ENCODE measurements at places on chromosomes 1 and 21. TPM values are rescaled to one million over a fixed set of nuclear protein-coding genes. Genes with fewer than 3 reads are reported as not detected.

The AVPR1B gene
- polyA plus RNA-seq, result not detected

The ELAPOR1 gene
- 0.21 TPM for polyA plus RNA-seq

The BSND gene
- polyA plus RNA-seq, result not detected

The IFNLR1 gene
- 2.8 TPM for polyA plus RNA-seq

The MOV10 gene
- polyA plus RNA-seq, result 39.2 TPM

The MYOM3 gene
- 0.49 TPM for polyA plus RNA-seq

The CLCA1 gene
- 0.05 TPM for polyA plus RNA-seq

The EPHA10 gene
- polyA plus RNA-seq, result 0.01 TPM

DNA sequence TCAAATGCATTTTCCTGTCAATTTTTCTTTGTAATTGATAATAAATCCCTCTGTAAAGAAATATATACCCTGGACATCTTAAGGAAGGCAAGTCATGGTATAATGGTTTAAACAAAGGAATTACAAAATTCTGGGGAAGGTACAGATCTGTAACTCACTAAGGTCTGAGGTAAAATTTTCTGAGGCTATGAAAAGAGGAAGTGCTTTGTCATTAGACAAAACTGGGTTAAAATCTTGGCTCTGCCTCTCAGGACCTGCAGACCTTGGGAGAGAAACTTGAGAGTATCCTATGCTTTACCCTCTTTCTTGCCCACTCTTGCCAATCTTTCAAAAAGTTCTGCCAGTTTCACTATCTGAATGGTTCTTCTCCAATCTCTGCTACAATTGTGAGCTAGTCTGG, 26.8 kb upstream of the BEND5 start:
- H3K27ac ChIP-seq, result no peak overlapping the region
- no peak for DNase-seq
- no peaks in the 10 kb centered on the region for H3K4me1 ChIP-seq
- H3K36me3 ChIP-seq, result no peaks in the 10 kb centered on the region

DNA sequence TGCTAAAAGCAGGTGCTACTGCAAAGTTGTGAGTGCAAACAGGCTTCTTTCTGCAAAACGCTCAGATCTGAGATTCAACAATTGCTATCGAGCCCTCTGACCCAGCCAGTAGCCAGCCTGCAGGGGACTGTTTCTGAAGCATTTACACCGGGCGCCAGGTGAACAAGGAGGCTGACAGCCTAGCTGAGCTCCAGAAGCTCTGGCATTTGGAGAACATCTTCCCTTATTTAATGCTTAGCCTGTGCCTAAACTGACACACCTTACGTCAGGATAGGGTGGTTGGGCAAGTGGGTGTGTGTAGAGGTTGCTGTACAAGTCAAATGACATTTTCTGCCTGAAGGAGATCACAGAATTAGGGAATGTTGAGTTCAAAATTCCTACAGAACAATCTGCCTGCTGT, 15.8 kb upstream of the PLA2G2C start:
- H3K36me3 ChIP-seq, result no peaks in the 10 kb centered on the region
- peaks cover 6% of the 10 kb centered on the region for H3K4me1 ChIP-seq
- no peak for DNase-seq
- H3K4me3 ChIP-seq, result no peak overlapping the region

DNA sequence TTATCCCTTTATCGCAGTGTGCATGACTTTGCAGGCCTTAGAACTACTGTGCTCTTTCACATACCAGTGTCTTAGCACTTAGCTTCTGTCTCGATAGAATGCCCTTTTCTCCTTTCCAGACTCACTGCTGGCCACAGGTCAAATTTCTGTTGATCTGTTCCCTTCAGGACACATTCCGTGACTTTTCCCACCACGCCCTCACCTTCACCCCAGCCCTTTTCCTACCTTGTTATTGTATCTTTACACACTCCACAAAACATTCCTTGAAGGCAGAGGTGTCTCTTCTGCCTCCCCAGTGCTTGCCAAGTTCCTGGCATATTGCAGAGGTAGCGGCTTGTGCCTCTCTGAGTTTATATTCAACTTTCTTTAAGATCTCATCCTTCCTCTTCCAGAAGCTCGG, 3.7 kb upstream of the IGSF9 start:
- H3K27me3 ChIP-seq, result no peaks in the 10 kb centered on the region
- no peaks in the 10 kb centered on the region for H3K36me3 ChIP-seq
- no peak overlapping the region for H3K27ac ChIP-seq
- no peak for DNase-seq
- no peak overlapping the region for H3K4me3 ChIP-seq

GRCh38 chr1:91894036-91894761, 8.2 kb upstream of the TGFBR3 start:
- no peak overlapping the region for H3K4me3 ChIP-seq
- no peak overlapping the region for H3K27ac ChIP-seq
- DNase-seq, result no peak
- no peaks in the 10 kb centered on the region for H3K27me3 ChIP-seq

DNA sequence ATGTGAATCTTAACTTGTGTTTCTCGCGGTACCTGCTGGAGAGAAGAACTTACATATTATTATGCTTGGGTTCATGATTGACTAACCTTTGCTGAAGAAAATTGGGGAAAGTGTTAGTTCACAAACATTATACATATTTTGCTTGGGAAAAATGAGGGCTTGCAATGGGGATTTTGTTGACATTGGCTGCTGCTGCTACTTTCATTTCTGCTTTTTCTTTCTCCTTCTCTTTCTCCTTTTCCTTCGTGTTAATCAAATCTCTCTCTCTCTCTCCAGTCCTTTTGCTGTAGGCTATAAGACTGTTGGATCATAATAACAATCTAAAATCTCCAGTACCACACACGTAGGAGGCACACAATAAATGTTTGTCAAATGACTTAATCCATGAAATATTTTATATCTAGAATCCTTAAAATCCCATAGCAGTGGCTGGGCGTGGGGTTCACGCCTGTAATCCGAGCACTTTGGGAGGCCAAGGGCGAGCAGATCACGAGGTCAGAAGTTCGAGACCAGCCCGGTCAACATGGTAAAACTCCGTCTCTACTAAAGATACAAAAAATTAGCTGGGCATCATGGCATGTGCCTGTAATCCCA, 23.0 kb downstream of the IRF2BP2 start:
- peaks cover 28% of the 10 kb centered on the region for H3K4me1 ChIP-seq
- DNase-seq, result no peak
- H3K27me3 ChIP-seq, result no peaks in the 10 kb centered on the region
- no peak overlapping the region for H3K4me3 ChIP-seq
- H3K27ac ChIP-seq, result no peak overlapping the region

DNA sequence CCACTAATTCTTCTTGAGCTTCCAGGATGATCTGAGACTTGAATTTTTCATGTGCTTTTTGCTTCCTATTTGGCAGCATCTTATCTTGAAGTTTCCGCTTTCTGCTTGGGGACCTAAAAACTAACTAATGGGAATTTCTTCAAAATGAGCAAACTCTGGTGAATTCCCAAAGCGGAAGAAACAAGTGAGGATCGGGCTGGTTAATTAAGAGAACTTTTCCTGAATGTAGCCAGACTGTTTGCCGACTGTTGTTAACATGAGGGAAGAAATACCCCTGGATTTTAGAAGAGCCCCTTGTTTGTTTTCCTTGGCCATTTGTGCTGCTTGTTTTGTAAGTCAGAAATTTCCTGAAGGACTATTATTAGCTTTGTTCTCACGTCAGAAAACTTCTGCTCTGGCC, 6.1 kb upstream of the SELE start:
- no peak overlapping the region for H3K27ac ChIP-seq
- no peaks in the 10 kb centered on the region for H3K36me3 ChIP-seq

- no peak for DNase-seq
- H3K4me1 ChIP-seq, result peaks cover 63% of the 10 kb centered on the region
- H3K36me3 ChIP-seq, result no peaks in the 10 kb centered on the region
- H3K27ac ChIP-seq, result peak overlapping the region; percentile 92
- no peaks in the 10 kb centered on the region for H3K27me3 ChIP-seq
- H3K4me3 ChIP-seq, result no peak overlapping the region
These were observed 8.8 kb upstream of the GUCA2A start for GRCh38 chr1:42173155-42173933.

DNA sequence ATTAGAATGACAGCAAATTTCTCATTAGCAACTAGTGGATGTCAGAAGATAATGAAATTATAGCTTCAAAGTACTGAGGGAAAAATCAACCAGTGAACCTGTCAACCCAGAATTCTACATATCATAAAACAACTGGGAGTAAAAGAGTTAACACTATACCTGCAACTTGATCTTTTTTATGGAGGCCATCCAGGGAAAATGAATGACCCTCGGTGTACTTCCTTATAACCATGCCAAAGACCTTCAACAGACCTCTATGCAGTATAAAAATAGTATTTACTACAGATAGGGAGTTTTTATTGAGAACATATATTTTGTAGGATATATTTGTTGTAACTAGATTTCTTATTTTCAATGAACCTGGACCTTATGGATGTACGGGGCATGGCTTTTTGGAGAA, 392.5 kb upstream of the ZRANB2 start:
- H3K36me3 ChIP-seq, result no peaks in the 10 kb centered on the region
- no peaks in the 10 kb centered on the region for H3K4me1 ChIP-seq
- no peak for DNase-seq
- H3K4me3 ChIP-seq, result no peak overlapping the region
- H3K27ac ChIP-seq, result no peak overlapping the region

GRCh38 chr1:56788102-56788501, 31.1 kb downstream of the FYB2 start:
- DNase-seq, result no peak
- H3K4me1 ChIP-seq, result no peaks in the 10 kb centered on the region
- no peak overlapping the region for H3K27ac ChIP-seq
- H3K27me3 ChIP-seq, result no peaks in the 10 kb centered on the region
- no peak overlapping the region for H3K4me3 ChIP-seq
- H3K36me3 ChIP-seq, result no peaks in the 10 kb centered on the region

DNA sequence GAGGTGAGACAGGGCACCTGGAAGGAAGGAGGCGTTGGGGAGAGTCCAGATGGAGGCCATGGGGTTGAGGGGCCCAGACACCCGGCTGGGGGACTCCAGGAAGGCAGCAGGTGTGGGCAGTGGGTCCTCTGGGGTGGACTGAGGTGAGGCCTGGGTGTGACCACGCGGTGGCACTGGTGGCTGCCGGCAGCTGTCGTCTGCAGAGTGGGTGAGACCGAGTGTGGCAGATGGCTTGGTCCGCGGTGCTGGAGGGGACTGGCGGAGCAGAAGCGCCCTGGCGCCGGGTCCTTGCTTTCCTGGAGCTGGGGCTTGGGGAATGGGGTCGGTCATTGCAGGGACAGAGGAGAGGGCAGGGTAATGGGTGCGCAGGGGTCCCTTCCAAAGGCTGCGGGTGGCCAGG, 12.5 kb downstream of the AGRN start:
- no peak for DNase-seq
- no peaks in the 10 kb centered on the region for H3K27me3 ChIP-seq
- H3K4me1 ChIP-seq, result peaks cover 6% of the 10 kb centered on the region

DNA sequence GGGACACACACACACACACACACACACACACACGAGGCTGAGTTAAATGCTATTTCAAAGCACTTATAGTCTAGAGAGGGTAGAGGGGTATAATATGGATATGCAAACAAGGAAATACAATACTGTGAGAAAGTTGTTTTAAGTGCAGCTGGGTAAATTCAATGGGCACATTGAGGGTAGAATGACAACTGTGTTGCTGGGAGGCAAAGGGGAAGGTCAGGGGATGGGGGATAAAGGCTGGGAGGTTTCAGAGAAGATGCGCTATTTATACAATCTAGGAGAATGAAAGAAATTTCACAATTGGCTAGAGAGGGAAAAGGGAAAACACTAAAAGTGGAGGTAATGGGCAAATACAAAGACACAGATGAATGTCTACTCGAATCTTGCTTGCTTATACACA, 19.4 kb downstream of the EXTL2 start:
- no peaks in the 10 kb centered on the region for H3K4me1 ChIP-seq
- no peak overlapping the region for H3K4me3 ChIP-seq
- H3K27ac ChIP-seq, result no peak overlapping the region
- no peaks in the 10 kb centered on the region for H3K27me3 ChIP-seq

GRCh38 chr1:232987046-232987773, 36.8 kb downstream of the NTPCR start:
- H3K27ac ChIP-seq, result no peak overlapping the region
- H3K4me3 ChIP-seq, result no peak overlapping the region
- no peaks in the 10 kb centered on the region for H3K27me3 ChIP-seq
- H3K4me1 ChIP-seq, result peaks cover 13% of the 10 kb centered on the region

DNA sequence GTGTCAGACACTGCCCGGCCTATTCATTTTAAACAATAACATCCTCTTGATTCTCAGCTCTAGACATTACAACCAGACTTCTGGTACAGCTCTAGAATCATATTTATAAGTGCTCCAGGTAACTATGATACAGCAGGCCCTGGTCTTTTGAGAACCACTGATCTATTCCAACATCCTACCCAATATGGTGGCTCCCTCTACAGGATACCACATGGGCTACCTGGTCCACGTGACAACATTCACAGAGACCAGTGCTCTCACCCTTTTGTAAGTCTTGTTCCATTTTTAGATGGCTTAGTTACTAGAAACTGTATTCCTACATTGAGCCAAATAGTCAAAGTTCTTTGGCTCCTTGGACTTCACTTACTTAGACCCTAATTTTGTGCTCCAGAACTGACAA, 102.9 kb downstream of the PTPN14 start:
- H3K36me3 ChIP-seq, result peaks cover 6% of the 10 kb centered on the region
- DNase-seq, result no peak
- peak overlapping the region; percentile 95 for H3K27ac ChIP-seq
- no peaks in the 10 kb centered on the region for H3K27me3 ChIP-seq
- H3K4me3 ChIP-seq, result no peak overlapping the region
- peaks cover 67% of the 10 kb centered on the region for H3K4me1 ChIP-seq

GRCh38 chr1:43066578-43066977, 105.5 kb downstream of the EBNA1BP2 start:
- no peak overlapping the region for H3K4me3 ChIP-seq
- no peak overlapping the region for H3K27ac ChIP-seq
- no peak for DNase-seq
- H3K27me3 ChIP-seq, result no peaks in the 10 kb centered on the region

DNA sequence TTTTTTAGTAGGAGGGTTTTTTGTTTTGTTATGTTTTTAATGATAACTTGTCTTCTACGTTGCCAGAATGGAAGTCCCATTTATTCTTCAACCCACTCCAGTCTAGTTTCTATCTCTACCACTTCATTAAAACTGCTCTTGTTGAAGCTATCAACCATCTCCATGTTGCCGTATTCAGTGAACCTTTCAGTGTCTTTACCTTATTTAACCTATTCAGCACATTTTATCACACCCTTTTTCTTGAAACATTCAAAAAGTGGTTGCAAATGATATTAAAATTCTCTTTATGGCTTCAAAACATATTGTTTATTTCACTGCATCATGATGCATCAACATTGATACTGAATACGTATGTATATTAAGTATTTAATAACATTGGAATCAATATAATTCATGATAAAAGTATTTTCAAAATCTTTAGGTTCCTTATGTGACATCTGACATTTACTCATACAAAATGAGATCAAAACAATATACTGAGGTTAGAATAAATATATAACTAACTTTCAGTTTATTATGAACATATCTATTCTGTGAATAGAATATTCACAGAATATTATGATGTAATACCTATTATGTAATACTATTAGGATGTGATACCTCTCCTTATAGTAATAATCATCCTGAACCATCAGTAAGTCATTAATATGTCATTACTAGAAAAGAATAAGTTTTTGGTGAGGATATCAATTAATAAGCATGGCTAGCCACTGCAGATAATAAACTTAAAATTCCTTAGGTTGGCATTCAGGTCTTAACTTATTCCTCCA, 52.0 kb upstream of the ADAR start:
- H3K36me3 ChIP-seq, result no peaks in the 10 kb centered on the region
- H3K4me3 ChIP-seq, result no peak overlapping the region
- no peaks in the 10 kb centered on the region for H3K4me1 ChIP-seq
- H3K27ac ChIP-seq, result no peak overlapping the region
- peaks cover 7% of the 10 kb centered on the region for H3K27me3 ChIP-seq
- DNase-seq, result no peak

- peak overlapping the region; percentile 59 for H3K27ac ChIP-seq
- no peaks in the 10 kb centered on the region for H3K36me3 ChIP-seq
- H3K4me3 ChIP-seq, result no peak overlapping the region
- DNase-seq, result no peak
- peaks cover 19% of the 10 kb centered on the region for H3K4me1 ChIP-seq
These were observed 737.1 kb downstream of the PTPRU start for GRCh38 chr1:29973406-29973805.

Data from keratinocyte (primary cell).